ENCODE measurements at places on chromosomes 1 and 21.

DNA sequence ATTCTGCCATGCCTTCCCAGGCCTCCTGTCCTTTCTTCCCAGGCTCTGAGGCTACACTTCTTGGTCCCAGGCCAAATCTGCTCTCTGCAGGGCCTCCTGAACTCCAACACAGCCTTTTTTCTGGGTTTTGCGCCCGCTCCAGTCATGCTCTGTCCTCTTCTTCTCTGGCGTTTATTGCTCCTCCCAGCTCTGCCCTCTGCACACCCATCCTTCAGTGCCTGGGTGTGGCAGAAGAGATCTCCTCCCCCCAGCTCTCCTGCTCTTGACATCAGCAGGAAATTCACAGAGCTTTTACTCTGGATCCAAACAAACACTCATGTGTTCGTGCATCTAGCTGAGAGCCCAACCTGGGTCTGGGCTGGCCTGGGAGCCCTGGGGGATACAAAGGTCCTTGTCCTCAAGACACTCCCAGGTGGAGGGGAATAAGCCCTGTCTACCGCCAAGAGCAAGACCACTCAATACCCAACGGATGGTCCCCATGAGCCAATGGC lies 22.9 kb upstream of the EPS8L3 start:
- DNase-seq: no peak

GRCh38 chr1:228047183-228047466 lies 35.4 kb upstream of the ARF1 start:
- DNase-seq: no peak

- no peak for DNase-seq
Observed at GRCh38 chr1:12075195-12076114, 12.4 kb downstream of the TNFRSF8 start.

GRCh38 chr21:28833182-28833581 lies 159.5 kb downstream of the LTN1 start:
- no peak for DNase-seq

DNA sequence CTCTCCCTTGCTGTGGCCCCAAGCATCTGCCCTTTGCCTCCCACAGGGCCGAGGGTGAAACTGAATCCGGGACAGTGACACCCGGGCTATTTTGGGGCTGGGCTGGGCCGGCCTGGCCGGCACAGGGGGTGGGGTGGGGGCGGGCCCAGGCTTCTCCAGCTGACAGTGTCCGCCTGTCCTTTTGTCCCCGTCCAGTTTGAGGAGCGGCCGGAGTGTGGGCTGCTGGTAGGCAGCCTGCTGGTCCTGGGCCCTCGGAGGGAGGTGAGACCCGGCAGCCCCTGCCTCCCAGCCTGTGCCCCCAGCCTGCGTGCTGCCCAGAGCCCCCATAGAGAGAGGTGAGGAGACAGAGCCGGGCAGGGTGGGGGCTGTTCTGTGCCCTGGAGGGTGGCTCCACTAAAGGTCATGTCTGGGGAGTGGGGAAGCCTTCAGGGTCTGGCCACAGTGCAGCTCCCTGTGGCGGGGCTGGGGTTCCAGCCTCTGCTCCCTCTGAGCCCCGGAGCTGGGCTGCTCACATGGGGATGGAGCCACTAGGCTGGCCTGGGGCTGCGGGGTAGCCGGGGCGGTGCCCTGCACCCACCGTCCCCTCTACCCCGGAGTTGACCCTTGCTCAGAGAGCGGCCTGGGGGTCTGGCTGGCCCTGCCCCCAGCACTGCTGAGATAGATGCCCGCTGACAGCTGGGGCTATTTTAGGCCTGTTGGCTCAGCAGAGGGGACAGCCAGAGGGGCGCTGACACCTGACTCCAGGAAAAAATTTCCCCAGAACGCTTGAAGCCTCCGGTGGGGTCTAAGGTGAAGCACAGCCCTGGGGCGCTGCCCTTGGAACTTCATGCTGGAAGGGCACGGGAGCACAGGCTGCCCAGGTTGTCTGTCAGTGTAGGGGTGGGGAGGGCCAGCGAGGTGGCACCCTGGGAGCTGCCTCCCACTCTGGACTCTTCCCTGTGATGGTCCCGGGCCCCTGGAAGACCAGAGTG lies at the start of gene OBSCN:
OBSCN (plus strand) TSS at position 194 of the 971 bp plus-strand sequence. CDS start 3,740 bp downstream, outside the sequence.
- DNase-seq: no peak

DNA sequence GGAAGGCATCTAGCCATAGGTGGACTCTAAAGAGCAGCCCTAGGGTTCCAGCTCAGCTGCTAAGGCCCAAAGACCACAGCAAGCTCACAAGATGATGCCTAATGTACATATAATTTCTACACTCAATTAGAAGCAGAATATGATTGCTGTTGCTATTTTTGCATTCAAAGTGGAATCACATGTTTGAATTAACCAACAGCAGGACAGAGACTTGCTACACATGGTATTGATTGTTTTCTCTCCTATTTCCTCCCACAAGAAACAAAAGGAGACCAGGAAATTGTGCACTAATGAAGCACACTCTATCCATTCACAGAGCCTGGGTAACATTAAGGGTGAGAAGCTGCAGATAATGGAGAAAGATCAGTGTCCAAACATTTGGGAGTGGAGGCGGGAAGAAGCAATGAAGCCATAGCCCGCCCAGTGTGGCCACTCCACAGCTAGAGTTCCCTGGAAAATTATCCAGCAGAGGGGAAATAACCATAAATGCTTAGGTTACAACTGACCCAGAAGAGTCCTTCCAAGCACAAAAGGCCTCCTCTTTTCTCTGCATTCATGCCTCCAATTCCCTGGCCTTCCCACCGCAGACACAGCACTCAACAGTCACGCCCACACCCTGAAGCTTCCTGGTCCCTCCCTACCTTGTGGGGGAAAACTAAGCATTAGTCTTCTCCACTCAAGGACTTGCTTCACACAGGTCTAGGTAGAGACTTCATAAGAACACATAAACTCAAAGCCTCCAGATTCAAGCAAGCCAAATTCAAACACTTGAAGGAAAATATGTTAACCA lies 7.5 kb downstream of the CNN3 start:
- DNase-seq: no peak

DNA sequence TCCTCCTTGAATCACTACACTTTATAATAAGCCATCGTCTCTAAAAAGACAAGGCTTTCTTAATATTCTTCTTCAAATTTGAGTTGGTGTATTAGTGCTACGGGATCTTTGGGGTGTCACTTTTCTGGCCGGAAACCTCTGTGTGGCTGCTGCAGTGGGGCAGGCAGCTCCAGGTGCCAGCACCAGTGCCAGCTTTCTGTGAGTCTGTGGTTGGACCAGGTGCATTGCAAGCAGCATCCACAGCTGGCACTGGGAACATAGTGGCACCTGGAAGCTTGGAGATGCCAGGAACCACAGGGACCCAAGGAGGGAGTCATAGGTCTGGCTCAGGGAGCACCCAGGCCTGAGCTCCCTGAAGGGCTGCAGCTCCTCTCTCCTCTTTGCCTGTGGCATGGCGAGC lies 111.8 kb upstream of the RUNX3 start:
- no peak for DNase-seq

- DNase-seq: no peak
Observed at GRCh38 chr1:57532299-57532698, 108.4 kb upstream of the DAB1 start.

Data from GM12892 (cell line).